Activated CD4-positive, alpha-beta T cell treated with anti-CD3 and anti-CD28 coated beads for 48 hours (primary cell): ENCODE measurements at places on chromosomes 12 and 14.

DNA sequence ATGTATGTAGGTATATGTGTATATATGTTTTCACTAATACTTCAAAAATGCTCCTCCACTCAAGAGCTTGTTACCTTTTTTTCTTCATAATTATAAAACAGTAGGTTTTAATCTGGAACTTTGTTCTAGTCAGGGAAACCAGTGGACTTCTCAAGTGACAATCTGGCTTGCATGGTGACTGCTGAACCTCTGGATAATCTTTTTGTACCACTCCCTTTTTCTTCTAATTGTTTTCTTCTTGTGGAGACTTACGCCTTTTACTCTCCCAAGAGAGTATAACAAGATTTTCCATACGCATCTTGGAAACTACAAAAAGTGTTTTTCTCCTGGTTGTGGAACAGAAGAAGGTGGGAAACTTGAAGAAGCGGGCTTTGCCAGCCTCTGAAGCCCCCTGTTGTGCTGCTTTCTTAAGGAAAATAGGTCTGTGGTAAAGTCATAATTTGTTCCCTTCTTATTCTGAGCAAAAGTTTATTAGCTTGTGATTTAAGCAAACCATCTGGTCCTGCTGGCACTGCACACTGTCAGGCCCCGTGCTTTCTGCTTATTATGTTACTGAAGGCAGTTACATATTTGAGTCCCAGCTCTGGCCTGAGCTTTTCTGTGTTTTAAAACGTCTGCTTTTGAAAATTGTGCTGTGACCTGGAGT lies 291.8 kb downstream of the ERC1 start:
- no peak for DNase-seq

- no peak for DNase-seq
Measured at GRCh38 chr12:67517181-67517887, 131.2 kb upstream of the DYRK2 start.

- no peak for DNase-seq
Measured at GRCh38 chr12:50186681-50187080, 19.5 kb upstream of the CERS5 start.

DNA sequence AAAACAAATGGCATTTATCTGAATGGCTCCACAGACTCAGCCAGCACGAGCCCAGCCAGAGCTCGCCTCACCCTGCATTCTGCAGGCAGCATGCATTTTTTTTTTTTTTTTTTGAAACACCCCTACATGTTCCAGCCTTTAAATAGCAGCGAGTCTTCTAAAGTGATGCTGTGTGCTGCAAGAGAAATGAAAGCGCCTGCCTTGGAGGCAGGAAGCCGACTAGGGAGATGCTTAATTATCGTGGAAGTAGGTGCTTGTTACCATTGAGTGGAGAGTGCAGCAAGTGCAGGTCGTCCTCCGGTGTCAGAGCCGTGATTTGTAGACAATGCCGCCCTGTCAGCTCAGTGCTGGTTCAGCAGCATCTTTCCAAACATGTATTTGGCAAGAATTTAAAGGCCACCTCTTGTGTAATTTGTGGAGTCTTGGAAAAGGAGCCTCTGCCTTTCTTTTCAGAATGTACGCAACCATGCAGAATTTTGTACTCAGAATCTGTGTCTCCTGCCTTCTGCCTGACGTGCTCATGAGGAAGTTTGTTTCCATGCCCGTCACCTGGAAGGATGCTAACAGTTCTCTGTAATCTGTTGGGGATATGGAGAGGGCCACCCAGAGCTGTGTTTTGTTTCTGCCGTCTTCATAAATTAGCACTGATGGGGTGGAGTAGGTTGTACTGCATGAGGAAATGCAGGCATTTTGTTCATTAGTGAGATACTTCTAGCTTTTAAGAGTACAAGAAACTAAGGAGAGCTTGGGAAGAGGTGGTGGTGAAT lies 345.9 kb upstream of the RGS6 start:
- DNase-seq: no peak

DNA sequence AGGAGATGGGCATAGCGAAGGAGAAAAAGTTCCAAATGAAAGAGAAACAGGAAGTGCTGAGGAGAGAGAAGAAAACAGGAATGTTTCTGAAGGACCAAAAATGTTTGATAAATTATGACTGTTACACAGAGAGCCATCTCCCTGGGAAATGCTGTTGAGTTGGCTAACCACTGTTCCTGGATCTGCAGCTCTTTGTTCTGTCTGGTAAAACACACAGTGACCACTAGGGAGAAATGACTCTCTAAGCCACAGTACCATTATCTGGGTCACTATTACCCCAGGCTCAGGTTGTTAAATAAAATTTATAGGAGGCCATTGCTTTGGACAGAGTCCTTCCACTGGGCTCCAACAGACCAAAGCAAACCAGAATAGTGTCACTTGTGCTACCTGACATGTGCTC lies 219.3 kb downstream of the CRADD start:
- DNase-seq: no peak

DNA sequence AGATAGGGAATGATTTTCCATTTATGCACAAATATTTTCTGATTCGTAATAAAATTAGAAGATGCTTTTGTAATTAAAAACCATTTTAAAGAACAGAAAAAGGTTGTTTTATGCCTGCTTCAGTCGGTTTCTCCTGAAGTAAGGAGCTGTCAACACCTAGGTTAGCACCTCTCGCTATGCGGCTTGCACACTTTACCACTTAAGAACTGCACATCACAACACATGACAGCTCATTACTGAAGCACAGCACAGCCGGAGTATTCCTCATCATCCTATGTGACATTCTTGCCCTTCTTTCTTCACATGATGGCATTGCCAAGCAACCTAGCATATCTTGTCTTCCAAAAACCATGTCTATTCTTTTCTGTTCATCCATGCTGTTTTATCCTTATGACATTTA lies 5.4 kb upstream of the WIF1 start:
- no peak for DNase-seq

GRCh38 chr14:38278035-38278434 lies 22.1 kb upstream of the CLEC14A start:
- DNase-seq: no peak

DNA sequence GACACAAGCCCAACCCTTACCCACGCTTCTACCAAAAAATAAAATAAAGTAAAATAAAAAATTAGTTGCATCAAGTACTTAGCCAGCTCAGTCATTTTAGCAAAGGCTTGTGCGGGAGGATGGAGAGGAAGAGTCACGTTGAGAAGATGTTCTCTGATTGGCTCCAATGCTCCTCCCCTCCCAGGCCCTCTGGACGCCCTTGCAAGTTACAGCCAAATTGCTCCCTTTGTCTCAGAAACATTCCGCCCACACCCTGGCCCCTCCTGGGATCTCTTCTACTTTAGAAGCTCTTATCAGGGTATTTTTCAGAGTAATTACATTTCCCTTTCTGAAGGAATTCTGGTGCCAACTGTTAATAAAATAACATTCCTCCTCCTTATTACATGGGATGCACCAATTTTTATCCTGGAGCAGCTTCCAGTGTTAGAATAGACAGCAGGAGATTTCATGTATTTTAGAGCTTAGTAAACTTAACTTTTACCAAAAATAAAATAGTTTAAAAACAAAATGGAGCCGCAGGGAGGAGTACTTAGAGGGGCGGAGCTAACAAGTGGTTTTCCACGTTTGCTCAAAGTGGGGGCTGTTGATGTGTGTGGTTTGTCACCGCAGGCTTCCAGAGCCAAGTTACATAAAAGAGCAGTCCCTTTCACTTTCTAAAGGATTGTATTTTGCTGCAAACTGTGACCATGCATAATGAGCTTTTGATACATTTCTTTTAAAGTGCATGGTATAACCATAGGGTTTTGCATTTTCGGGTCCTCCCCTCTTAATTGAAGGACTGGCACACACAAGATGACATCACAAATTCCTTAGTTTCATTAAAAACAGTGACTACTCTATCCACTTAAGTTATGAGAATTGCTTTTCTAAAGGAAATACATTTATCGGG lies 71.7 kb upstream of the RAP1B start:
- peak; percentile 61 for DNase-seq

DNA sequence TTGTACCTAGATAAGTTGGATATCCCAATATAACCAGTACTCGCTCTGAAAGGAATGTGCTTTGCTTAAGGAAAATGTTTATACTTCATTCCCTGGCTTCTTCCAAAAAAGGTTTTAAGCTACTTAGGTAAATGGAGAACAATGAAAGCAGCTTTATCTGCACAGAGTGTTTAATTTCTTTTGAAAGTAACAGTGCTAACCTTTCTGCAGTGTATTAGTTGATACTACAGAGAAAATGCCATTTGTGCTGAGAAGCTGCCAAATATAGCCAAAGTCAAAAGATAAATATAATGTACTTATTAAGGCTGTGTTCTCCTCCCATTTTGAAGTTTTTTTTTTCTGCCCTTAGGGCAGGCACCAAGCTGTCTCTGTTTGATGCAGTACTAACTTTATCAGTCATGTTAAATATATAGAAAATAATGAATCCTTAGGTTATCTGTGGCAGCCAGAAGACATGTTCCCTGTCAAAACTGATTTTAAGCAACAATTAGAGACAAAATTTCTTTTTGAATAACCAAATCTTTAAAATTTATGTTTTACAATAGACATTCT lies 145.4 kb upstream of the KITLG start:
- no peak for DNase-seq

GRCh38 chr12:67539946-67540345 lies 108.6 kb upstream of the DYRK2 start:
- no peak for DNase-seq

DNA sequence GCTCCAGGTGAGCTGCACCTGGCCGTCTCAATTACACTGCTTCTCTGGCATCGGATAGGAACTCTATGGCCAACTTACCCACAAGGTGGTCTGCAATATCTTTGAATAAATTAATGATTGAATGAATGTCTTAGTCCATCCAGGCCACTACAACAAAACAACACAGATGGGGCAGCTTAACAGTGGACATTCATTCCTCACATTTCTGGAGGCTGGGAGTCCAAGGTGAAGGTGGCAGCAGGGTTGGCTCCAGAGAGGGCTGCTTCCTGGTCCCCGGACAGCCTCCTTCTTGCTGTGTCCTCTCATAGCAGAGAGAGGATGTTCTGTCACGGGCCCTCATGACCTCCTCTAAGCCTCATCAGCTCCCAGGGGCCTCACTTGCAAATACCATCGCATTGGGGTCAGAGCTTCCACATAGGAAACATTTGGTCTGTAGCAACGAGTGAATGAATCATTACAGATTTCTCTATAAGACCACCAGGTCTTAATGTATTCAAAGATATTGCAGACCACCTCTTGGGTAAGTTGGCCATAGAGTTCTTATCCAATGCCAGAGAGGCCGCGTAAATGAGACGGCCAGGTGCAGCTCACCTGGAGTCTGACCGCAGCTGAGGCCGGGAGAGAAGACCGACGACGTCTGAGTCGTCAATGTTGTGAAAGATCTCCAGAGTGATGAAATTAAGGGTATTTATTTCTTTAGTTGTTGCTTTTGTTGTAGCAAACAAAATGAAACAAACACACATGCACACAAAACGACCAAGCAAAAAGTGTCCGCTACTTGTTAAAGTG lies 182.7 kb upstream of the C14orf180 start:
- no peak for DNase-seq

- DNase-seq: peak; percentile 10
Measured at GRCh38 chr12:104057771-104058197, 6.5 kb upstream of the HCFC2 start.

DNA sequence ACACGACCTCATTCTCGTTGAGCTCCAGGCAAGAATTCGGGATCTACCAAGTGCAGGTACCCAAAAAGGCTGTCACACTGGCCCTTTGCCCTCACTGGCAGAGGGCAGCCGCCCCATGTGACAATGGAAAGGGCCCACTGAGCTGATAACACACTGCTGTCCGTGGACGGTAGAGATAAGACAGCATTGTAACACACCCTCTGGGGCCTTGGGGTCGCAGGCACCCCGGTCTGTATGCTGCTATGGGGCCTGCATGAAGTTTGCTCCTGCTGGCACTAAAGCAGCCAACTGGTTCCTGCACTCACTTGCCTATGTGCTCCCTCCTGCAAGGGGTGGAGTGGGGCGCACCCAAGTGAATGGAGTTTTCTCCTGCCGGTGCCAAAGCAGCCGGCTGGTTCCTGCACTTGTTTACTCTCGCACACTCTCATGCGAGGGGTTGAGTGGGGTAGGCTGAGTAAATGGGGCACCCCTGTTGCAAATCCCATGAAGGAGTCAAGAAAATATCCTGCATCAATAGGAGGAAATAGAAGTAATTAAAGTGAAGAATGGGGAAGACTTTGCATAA lies 477.9 kb downstream of the ATP23 start:
- no peak for DNase-seq
